ENCODE measurements at places on chromosomes 2 and 18.

- DNase-seq: no peak
These were observed 160.3 kb upstream of the CDH19 start for GRCh38 chr18:66764230-66764629.

DNA sequence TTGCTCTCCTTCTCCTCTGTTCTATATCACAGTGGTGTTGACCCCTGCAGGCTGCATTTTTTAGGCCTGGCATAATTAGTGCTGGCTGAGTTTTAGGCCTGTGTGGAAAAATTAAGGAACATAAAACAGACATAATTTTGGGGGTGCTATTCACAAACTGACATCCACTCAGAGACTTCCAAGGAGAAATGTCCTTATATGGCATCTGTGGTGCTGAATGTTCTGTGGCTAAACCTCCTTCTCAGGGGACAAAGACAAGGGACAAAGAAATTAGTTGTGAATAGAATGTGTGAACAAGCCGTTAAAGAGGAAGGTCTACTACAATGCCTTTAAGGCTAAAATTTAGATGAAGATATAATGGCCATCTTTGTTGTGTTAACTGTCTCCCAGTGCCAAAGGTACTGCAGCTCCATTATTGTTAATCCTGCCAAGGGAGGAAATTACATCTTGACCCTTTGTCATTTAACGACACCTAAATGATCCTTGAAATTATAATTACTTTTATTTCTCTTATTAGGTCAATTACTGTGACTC, 870.0 kb upstream of the CHAC2 start:
- no peak for DNase-seq

DNA sequence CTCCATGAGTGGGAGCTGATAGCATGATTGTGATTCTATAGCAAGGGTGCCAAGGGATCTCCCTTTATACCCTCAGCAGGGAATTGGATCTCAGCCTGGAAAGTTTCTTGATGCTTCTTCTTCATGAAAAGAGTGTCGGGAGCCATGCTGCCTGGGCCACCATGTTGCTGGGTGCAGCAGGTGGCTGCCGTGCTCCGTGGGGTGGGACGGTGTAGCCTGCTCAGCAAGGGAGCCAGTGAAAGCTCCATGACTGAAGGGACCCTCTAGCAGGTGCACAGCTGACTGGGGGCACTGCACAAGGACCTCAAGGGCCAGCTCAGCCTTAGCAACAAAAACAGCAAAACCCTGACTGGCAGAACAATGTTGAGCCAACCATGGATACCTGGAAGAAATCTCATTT, 368.9 kb upstream of the HS6ST1 start:
- DNase-seq: no peak

DNA sequence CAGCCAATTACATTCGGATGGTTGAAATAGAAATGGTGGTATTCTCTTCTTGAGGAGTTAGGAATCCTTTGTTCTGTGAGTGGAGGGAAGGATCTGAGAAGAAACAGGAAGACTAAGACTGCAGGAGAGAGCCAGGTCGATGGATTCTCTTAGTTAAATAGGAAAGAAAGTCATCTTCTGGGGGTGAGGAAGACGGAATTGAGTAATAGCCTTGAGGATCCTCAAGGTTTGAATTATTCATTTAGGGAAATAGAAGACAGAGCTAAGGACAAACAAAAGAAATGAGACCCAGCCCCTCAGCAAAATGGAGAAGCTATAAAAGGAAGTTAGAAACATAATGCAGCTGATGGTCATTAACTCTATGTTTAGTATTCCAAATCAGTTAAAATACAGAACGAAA, 1.8 kb downstream of the LAPTM4A start:
- DNase-seq: no peak

DNA sequence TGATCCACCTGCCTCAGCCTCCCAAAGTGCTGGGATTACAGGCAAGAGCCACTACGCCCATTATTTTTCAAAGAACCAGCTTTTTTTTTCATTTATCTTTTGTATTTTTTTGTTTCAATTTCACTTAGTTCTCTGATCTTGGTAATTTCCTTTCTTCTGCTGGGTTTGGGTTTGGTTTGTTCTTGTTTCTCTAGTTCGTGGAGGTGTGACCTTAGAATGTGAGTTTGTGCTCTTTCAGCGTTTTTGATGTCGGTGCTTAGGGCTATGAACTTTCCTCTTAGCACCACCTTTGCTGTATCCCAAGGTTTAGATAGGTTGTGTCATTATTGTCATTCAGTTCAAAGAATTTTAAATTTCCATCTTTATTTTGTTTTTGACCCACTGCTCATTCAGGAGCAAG, 86.7 kb upstream of the MSTN start:
- DNase-seq: no peak

DNA sequence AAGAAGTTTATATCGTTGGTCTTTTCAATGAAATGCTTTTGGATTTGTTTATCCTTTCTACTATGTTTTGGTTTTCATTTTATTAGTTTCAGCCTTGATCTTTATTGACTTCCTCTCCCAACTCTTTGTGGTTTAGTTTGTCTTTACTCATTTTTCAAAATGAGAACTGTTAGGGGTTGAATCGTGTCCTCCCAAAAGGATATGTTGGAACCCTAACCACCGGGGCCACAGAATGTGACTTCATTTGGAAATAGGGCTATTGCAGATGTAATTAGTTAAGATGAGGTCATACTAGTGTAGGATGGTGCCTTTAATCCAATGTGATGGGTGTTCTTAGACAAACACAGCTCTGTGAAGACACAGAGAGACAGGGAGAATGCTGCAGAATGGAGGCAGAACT, 60.4 kb upstream of the IL1R2 start:
- no peak for DNase-seq

DNA sequence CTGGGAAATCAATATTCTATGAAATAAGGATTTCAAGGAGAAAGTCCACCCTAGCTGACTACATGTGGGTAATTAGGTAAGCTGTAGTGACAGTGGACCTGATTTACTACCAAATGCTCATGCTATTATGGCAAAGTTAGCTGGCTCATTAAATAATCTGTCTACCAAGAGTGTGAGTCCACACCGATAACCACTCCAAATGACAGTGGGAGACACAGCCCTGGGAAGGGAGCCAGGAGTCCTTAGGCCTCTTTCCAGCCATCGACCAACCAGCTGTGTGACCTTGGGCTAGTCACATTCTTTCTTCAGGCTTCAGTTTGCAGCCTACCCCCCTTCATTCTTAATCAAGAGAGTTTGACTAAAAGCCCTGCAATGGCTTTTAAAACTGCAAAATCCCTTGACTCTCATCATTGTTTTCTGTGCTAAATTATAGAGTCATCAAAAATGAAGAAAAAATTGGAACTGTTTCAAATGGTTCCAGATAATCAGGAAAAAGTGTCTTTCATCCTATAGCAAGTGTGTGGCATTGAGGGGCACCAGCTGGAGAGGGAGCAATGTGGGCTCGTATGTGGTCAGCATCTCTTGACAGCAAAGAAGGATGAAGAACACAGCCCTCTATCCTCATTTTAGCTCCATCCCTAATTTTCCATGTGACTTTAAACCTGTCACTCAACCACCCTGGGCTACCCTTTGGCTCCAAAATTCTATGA, 45.6 kb upstream of the SLC14A2 start:
- DNase-seq: no peak

DNA sequence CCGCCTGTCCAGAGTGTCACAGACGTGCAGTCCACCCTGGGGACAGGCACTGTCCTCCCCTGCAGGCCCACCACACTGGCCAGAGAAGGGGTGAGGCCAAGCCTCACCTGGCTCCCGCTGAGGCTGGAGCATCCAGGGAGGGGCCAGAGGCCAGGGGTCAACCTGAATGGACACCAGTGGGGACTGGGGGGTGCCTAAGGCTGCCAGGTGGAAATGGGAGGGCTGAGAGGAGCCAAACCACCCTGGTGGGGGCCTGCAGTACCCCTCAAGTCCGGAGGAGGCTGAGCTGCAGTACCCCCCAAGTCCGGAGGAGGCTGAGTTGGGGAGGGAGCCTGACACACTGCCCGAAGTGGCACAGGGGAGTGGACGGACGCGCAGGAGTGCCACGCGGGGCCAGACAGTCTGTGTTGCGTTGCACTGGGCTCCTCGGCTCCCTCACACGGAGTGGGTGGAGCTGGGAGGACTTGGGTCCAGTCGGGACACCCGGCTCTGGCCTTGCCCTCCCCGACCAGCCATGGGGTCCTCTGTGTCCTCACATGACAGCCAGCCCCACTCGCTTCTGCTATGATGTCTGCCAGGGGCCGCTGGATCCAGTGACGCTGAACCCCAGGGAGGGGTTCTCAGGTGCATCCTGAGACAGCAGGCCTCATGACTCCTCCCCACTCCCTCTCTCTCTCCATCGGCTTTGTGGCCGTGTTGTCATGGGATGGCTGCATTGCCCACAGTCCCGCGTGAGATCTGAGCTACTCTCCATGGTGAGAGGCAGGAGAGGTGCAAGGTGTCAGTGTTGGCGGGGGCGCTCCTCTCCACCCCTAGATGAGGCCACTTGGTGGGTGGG, 22.3 kb upstream of the GPC1 start:
- DNase-seq: no peak

All from left renal pelvis (tissue), 4 donors.